Activated CD4-positive, alpha-beta T cell treated with anti-CD3 and anti-CD28 coated beads for 24 hours (primary cell): ENCODE measurements at places on chromosomes 1 and 21.

- DNase-seq: no peak
These were observed 24.3 kb upstream of the GRHL3 start for GRCh38 chr1:24294716-24295371.

- no peak for DNase-seq
These were observed 5.5 kb upstream of the PIK3R3 start for GRCh38 chr1:46137916-46138315.

GRCh38 chr1:231879296-231879695, 252.7 kb downstream of the DISC1 start:
- no peak for DNase-seq

DNA sequence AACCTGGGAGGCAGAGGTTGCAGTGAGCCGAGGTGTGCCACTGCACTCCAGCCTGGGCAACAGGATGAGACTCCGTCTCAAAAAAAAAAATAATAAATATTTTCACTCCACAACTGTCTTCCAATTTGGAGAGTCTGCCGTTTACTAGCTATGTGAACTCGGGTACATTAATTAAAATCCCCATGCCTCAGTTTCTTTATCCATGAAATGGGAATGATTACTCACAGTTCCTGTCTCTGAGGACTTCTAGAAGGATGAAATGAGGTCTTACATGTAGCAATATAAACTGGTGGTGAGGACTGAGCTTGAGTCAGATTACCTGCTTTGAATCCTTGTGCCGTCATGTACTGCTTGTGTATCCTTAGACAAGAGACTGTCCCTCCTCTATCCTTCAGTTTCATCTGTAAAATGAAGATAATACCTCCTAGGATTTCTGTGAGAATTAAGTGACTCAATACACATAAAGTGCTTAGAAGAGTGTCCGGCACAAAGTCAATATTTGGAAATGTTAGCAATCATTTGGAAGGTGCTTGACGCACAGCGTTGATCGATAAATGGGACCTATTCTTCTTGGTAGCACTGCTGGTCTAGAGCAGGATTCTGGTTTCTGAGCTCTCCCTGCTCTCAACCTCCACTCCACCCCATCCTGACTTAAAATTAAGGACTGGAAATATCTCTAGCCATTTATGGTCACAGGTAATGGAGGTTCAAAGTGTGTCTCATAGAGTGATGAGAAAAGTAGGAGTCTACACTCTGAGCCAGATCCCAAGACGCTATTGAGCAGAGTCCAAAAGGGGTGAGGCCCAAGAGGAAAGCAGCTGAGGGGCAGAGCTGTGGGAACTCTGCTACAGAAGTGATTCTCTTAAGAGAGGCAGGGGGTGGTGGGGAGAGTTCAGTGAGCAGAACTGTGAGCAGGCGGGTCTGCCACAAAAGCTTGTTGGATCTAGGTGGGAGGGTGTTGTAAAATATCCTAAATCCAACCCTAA, 11.6 kb upstream of the DDI2 start:
- no peak for DNase-seq

- no peak for DNase-seq
These were observed 73.1 kb downstream of the RYR2 start for GRCh38 chr1:237115035-237115434.

DNA sequence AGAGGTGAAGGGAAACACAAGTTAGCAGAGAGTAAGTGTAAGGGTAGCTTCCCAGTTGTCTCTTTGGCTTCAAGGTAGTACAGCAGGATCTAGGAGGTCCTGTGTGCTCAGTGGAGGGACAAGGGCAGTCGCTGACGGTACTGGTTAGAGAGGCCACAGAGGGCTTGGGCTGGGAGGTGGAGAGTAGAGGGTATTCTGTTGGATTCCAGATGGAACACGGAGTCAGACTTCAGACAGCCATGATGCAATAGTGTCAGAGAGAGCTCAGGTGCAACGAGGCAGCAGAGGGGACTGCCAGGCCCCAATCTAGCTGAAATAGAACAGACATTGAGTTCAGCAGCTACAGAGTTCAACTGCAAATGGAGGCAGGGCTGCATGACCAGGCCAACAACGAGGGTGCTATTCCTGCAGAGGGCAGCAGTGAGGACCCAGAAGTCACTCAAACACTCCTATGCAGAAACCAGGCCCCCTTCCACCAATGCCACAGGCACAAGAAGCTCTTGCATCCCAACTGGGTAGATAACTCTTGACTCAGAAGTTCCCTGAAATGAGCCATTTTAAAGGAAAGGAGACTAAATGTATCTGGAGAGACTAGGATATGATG, 325.0 kb upstream of the ESRRG start:
- DNase-seq: no peak

- DNase-seq: no peak
These were observed 18.1 kb downstream of the CFAP74 start for GRCh38 chr1:1985375-1986050.

- DNase-seq: no peak
These were observed 55.0 kb downstream of the S1PR1 start for GRCh38 chr1:101291562-101292380.

DNA sequence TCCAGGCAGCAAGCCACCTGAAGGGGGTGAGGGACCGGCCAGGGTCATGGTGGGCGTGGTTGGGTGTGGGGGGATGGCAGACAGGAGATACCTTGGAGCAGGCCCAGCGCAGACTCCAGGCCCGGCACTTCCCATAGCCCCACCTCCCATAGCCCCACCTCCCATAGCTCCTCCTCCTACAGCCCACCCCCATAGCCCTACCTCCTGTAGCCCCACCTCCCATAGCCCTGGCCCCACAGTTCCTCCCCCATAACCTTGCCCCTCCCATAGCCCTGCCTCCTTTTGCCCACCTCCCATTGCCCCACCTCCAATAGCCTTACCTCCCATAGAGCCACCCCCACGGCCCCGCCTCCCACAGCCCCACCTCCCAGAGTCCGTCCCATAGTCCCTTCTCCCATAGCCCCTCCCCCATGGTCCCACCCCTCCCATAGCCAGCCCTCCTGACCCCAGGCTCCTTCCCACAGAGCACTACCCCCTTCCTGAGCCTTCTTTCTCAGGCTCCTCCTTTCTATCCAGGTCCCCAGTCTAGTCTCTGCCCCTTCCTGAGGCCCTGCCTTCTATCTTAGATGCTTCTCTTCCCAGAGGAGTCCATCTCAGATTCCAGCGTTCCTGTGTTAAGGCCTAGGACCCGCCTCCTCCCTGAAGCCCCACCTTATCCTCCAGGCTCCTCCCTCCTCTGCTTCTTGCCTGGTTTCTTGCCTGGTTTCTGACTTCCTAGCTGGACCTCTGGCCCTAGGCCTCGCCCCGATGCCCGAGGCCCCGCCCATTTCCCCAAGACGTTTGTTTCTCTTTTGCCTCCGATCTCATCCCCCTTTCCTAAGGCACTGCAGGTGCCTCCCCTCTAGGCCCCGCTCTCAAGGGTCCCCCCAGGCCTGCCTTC, 46.8 kb downstream of the PTPRU start:
- DNase-seq: no peak

- DNase-seq: no peak
These were observed 1.1 kb downstream of the PBX1 start for GRCh38 chr1:164560121-164560541.
